ENCODE measurements at places on chromosomes 13 and 19.

- no peak for DNase-seq
These were observed 4.8 kb downstream of the CEBPA start for GRCh38 chr19:33297401-33298145.

DNA sequence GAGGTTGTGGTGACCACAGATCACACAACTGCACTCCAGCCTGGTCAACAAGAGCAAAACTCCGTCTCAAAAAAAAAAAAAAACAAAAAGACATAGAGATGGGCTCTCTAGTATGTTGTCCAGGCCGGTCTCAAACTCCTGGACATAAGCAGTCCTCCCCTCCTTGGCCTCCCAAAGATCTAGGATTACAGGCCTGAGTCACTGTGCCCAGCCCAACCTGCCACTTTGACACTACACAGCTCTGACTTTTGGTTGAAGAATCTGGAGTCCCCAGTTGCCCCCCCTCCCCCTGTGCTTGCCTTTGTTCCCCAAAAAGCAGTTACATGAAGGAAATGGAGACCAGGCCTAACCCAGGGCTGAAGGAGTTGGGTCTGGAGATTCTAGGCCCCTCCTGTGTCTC lies 12.9 kb downstream of the CARM1 start:
- DNase-seq: no peak

GRCh38 chr19:49475995-49476880 lies 2.2 kb downstream of the FLT3LG start:
- DNase-seq: peak; percentile 76

GRCh38 chr13:40492511-40492910 lies 173.9 kb downstream of the FOXO1 start:
- DNase-seq: no peak

GRCh38 chr19:50652722-50653121 lies 3.5 kb downstream of the C19orf81 start:
- no peak for DNase-seq

- DNase-seq: no peak
These were observed 233.7 kb downstream of the GPC5 start for GRCh38 chr13:91632086-91632485.

DNA sequence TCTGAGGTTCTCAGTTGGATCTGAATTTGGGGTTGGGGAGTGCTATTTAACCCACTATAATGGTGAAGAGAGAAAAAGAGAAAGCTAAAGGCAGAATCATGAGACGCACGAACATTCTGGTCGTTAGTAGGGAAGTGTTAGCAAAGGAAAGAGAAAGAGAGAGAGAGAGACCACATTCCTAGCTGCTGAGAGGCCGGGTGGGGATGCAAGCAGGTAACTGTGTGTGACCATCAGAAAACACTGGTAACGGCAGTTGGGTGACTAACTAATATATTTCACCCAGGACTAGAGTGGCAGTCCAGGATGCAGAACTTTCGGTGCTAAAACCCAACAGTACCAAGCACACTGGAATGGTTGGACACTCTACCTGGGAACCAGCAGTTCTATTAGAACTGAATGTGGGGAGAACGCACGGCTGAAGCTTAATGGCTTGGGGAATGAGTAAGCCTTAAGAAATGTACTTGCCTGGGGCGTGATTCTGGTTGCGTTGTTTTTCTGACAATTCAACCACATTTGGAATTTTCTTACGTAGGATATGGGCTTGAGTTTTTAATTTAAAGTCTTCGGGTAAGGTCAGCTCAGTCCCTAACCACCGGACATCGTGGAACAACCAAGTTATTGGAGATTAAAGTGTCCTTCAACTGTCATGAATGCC lies 130.2 kb downstream of the DNAJC15 start:
- DNase-seq: no peak

DNA sequence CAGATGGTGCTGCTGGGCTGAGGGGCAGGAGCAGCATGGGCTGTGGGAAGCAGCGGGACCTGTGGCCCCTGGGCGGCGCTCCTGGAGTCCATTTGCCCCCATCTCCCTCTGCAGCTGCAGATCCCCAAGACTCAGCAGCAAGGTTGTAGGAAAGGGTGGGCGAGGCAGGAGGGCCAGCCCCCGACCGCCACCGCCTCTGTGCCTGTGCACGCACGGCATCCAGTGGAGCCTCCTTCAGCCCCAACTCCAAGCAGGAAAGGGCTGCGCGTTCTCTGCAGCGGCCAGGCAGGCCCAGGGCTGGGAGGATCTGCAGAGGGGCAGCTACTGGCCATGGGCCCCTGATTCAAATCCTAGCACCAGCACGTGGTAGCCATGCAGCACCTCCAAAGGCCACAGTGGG lies 20.8 kb downstream of the DPF1 start:
- DNase-seq: no peak

DNA sequence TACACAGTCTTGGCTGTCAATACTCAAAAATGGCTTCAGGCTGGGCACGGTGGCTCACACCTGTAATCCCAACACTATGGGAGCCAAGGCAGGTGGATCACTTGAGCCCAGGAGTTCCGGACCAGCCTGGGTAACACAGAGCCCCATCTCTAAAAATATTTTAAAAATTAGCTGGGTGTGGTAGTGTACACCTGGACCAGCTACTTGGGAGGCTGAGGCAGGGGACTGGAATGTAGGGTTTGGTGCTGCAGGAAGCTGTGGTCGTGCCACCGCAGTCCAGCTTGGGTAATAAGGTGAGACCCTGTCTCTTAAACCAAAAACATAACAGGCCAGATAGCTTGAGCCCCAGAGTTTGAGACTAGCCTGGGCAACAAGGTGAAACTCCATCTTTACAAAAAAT lies 6.7 kb upstream of the CHERP start:
- no peak for DNase-seq

DNA sequence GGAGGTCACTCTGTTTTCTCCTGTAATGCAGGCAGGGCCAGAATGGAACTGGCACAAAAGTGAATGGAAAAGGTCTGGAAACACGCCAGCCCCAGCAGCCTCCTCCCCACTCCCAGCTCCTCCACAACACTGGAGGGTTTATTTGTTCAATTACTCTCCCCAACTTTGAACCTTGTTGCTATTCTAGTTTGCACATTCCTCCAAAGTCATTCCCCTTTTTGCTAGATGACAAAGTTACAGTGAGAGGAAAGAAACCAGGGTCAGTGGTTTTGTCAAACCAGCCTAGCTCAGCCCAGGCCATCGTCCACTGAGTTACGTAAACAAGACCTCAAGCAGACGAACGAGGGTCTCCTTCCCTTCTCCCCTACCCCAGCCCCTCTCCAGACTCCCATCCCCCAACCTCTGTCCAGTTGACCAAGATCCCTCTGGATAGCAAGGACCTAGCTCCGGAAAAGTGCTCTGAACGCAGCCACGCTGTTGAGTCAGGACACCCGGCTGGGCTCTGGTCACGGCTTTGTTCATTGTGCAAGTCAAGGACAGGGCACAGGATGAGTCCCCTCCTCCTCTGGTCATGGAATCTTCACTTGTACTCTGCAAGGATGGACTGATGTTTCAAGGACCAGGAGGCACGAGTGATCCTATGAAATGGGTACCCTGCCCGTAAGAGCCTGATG lies 180.0 kb downstream of the USP12 start:
- DNase-seq: no peak

DNA sequence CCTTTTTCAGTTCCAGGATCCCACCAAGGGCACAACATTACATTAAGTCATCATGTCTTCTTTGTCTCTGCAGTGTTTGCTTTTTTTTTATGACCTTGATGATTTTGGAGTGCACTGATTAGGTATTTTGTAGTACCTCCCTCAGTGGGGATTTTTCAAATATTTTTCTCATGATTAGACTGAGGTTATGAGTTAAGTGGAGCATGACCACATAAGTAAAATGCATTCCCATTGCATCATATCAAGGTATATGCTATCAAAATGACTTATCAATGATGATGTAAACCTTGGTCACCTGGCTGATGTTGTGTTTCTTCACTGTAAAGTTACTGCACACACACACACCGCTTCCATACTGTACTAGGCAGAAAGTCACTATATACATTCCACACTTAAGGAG lies 96.7 kb upstream of the TRPC4 start:
- no peak for DNase-seq

Data from T-helper 1 cell (primary cell).